ENCODE measurements at places on chromosomes 4 and X. TPM values are rescaled to one million over a fixed set of nuclear protein-coding genes. Genes with fewer than 3 reads are reported as not detected.

DNA sequence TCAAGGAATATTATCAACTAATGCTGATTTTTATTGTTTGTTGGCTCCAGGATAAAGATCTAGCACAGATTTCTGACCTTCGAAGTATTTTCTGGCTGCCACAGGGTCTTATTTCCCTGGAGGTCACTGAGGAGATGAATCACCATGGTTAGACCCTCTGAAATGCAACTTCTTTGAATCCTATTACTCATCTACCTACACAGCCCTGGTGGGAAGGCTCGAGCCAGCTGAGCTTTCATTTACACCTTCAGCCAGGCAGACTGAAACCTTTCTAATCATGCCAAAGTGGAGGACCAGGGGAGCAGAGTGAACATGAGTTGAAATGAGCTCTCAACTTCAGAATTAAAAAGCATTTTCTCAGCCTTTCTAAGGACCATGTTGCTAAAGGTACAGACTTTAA lies 130.5 kb downstream of the SMIM20 start:
- no peak for DNase-seq

DNA sequence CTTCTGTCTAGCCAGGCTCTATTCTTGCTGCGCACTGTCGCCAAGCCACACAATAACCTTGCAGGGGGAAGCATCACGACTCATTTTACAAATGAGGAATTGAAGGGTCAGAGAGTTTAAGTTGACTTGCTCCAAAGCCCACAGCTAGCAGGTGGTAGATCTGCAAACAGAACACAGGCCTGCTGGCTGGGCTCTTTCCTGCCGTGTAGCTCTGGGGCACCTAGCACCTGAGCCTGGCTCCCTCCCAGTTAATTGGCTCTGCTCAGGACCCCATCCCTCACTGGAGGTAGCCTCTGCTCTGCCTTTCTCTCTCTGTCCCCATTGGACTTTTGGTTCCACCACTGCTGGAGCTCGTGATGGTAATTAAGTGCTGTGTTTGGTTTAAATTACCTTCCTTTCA lies 98.5 kb downstream of the NSUN7 start:
- no peak for DNase-seq

- peak; percentile 66 for DNase-seq
Measured at GRCh38 chrX:152904151-152905080, 6.5 kb downstream of the ZNF185 start.

- DNase-seq: peak; percentile 51
Measured at GRCh38 chr4:47933840-47934239, 19.5 kb upstream of the NFXL1 start.

- DNase-seq: peak; percentile 61
Measured at GRCh38 chr4:182922501-182923284, 5.5 kb upstream of the DCTD start.

DNA sequence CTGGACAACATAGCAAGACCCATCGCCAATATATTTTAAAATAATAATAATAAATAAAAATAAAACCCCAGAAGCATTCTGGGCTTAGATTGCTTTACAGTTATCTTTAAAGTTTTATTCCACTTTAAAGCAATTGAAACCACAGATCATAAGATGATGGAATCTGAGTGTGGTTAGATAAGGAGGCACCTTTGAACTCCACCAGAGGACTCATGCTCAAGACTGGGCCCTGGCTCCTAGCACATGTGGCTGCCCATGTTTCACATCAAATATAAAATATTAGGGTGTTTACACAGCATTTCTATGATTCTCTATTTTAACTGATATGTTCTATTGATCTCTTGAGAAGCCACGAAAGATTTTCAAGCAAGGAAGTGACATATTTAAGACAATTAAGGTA lies 52.6 kb upstream of the BBS12 start:
- no peak for DNase-seq

DNA sequence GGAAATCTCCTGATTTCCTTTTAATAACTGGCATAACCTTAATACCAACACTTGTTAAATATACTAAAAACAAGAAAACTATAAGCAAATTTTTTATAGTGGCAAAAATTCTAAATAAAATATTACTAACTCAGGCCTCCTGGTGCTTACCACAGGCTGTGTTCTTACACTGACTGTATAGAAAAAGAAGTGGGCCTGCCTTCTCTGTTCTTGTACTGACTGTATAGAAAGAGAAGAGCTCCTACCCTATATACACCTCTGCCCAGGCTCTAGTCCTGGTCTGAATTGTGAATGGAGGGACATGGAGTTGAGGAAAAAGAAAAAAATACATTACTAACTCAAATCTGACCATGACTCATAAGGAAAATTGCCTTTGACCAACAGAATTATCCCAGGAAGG lies 7.5 kb downstream of the ZNF41 start:
- DNase-seq: no peak

- no peak for DNase-seq
Measured at GRCh38 chr4:41741354-41741753, 7.2 kb downstream of the PHOX2B start.

DNA sequence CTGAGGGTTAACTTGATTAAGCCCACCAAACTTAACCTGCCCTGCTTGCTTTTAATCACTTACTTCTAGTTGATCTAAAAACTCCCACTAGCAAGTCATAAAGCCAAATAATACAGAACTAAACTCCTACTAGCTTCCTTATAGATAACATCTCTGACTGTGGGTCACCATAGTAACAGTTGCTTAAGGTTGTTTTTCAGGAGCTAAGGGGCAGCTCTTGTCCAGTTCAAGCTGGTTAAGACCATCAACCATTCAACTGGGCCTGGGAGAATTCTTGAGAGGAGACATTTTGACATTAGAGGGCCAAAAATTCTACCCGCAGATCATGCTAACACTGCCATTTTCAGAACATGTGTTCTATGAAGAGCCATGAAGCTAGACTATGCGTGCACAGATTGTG lies 67.0 kb downstream of the UCHL1 start:
- peak; percentile 77 for DNase-seq

DNA sequence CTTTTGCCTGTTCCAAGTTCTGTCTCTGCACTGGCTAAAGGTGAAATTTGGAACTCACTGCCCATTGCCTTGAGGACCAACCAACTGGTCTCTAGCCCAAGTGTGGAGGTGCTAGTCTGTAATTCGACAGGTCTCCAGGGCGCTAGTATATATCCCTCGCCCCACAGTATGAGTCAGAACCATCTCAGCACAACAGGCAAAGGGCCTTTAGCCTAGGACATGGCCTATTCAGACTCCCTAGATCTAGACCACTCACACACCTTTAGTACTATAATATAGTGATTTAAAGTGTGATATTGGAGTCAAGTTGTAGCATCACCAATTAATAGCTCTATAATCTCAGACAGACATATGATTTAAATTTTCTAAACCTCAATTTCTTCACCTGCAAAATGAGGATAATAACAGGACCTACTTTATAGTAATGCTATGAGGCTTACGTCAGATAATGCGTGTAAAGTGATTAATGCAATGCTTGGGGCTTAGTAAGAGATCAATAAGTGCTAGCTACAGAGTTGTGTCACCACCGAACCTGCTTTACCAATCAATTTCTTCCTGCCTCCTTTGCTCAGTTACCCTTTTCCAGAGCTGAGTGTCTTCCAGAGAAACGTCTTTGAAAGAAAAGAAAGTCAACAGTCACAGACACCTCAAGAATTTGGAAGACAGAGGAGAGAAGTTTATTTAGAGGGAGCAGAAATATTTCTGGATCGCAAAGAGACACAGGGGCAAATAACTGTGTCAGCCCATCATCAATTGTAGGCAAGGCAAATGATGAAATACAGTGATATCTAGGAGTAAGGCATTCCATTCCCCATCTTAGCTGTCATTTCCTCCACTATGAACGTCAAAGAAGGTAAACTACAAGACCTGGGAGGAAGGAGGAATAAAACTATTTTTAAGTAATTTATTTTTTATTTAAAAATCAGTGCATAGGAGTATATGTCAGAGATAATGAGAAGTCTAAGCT lies 2.3 kb downstream of the NOX1 start:
- DNase-seq: no peak

DNA sequence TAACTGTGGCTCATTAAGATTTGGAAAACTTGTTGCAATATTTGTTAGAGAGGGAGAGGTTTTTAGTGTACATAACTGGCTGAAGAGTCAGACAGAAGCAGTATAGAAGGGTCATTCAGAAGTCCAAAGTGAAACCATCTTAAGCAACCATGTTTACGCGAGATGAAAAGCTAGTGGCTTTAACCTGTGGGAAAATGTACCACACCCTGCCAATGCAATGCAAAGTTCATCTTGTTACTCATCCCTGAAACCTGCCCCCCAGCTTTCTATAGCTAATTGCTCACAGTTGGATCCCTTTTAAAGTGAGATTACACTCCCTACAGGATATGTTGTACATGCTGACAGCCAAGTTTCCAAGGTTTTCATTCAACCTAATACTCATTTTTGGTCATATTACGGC lies 96.7 kb upstream of the RAPGEF2 start:
- no peak for DNase-seq

DNA sequence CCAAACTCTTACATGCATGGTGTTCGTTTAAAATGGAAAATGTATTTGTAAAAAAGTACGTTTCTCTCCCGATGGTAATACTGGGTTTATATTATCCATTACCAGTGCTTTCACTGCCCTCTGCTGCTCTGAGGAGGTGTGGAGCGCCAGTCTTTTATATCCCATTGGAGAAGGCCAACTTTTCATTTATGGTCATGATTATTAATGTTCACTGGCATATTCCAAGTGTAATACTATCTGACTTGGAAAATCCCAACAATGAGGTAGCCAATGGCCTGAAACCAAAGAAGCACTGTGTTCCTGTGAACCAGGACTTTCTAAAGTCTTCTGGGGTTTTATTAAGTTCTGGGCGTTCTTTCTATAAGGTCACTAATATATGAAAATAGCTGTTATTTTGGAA lies 80.7 kb downstream of the SYNPO2 start:
- DNase-seq: peak; percentile 61

- DNase-seq: no peak
Measured at GRCh38 chr4:41505161-41505661, 32.7 kb upstream of the LIMCH1 start.

GRCh38 chrX:122625821-122626220 lies 558.3 kb upstream of the GRIA3 start:
- DNase-seq: no peak

DNA sequence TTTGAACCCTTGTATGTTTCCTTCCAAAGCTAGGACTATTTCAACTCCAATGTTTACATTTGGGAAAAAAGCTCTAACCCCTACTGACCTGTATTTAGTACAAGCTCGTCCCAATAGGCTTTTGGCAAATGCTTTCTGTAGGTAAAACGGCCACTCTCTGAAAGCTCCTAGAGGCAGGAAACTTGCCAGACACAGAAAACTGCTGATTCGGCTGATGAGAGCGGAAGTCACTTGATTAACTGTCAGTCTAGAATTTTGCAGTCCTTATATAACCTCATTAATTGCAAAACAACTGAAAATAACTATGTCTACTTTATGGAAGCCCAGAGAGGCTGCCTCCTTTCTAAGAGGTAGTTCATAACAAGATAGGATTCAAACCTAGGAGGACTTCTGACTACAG lies 108.1 kb downstream of the TSPAN7 start:
- DNase-seq: no peak

GRCh38 chr4:125357675-125358074 lies 42.9 kb downstream of the FAT4 start:
- DNase-seq: no peak

- no peak for DNase-seq
Measured at GRCh38 chr4:105858466-105859040, 36.7 kb upstream of the NPNT start.

GRCh38 chr4:56181140-56181953 lies 205.9 kb downstream of the AASDH start:
- no peak for DNase-seq

GRCh38 chr4:2662598-2662997 lies 93.5 kb downstream of the TNIP2 start:
- no peak for DNase-seq

GRCh38 chr4:99640676-99641075 lies 17.0 kb downstream of the C4orf54 start:
- no peak for DNase-seq

GRCh38 chr4:2302387-2303119 lies 40.6 kb upstream of the MXD4 start:
- DNase-seq: no peak

- no peak for DNase-seq
Measured at GRCh38 chr4:143302536-143302935, 34.1 kb upstream of the GAB1 start.

DNA sequence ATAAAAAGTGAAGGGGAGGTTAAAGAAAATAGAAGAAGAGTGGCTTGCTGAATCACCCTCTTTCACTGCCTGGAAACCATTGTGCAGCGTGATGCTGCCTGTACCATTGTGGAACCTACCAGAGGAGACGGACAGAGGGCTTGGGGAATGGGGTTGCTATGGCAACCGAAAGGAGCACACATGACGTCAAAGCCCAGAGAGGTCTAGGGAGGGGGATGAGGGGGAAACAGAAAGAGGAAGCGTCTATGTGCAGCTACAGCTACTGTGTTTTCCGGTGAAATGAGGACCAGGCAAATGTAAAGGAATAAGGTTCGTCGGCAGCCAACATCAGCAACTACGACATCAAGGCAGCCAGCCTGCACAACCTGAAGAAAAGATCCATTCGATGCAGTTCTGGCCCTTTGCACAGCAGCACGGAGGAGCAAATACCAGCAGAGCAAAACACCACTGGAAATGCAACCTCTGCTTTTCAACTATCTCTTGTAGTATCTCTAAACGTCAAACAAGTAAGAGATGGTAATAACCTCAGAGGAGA lies at the start of gene MAPK10:
TSS of gene MAPK10 (minus strand) at position 110 of the 535 bp plus-strand sequence.
- DNase-seq: no peak

DNA sequence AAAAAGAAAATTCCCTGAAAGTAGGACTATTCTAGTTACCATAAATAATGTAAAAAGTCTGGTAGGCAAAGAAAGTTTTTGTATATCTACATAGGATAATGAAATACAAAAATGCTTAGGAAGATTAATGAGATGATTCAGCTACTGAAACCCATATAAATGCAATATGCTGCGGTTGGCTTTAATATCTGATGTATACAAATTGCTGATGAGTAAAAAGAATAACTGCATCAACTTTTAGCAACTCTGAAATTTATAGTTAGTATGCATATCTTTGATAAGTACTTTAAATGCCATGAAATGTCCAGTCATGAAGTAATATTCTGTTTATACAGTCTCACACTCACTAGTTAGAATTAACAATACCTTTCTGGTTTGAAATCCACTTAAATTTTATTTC lies 404.8 kb downstream of the TLL1 start:
- no peak for DNase-seq

DNA sequence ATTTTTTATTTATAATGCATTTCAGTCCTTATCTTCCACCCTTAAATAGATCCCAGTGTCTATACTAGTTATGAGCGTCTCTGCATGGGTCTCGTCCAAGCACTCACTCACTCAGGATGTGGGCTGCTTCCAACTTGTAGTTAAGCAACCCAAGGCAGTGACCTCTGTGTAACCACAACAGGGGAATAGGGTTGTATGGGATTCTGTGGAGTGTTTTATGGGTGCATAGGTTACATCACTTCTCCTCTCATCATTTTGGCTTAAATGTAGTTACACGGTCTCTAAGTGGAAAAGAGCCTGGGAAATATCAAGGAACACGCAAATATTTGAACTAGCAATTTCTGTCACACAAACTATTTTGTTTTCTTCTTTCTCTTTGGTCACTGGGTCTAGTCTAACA lies 931.0 kb downstream of the STIM2 start:
- no peak for DNase-seq

The GAB1 gene
- 7.8 TPM for total RNA-seq

The RNF128 gene
- total RNA-seq: 61.5 TPM

The IBSP gene
- total RNA-seq: not detected

The MXRA5 gene
- total RNA-seq: not detected

The TMEM31 gene
- not detected for total RNA-seq

The MAGEA2B gene
- not detected for total RNA-seq

The AASDH gene
- 1.8 TPM for total RNA-seq

The CFI gene
- total RNA-seq: not detected

The SLBP gene
- total RNA-seq: 183 TPM

The TRIM75 gene
- total RNA-seq: not detected

The CLGN gene
- 0.05 TPM for total RNA-seq
